ENCODE measurements at places on chromosomes 1 and 21.

DNA sequence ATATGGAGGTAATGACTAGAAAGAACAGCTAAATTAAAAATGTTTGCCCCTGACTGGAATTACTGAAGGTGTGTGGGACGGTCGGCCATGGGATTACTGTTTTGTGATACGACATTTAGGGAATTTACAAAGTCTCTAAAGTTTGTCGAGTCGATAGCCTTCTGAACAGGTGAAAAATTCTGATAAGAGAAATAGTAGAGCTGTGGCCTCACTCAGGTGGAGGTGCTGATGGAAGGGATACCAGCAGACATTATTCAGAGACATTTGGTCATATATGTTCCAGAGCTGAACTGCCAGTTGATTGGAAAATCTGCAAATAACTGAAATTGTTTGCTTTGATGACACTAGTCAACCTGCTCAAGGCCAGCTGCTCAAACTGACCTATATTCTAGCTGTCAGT lies 71.1 kb downstream of the ADCY10 start:
- no peak for DNase-seq

DNA sequence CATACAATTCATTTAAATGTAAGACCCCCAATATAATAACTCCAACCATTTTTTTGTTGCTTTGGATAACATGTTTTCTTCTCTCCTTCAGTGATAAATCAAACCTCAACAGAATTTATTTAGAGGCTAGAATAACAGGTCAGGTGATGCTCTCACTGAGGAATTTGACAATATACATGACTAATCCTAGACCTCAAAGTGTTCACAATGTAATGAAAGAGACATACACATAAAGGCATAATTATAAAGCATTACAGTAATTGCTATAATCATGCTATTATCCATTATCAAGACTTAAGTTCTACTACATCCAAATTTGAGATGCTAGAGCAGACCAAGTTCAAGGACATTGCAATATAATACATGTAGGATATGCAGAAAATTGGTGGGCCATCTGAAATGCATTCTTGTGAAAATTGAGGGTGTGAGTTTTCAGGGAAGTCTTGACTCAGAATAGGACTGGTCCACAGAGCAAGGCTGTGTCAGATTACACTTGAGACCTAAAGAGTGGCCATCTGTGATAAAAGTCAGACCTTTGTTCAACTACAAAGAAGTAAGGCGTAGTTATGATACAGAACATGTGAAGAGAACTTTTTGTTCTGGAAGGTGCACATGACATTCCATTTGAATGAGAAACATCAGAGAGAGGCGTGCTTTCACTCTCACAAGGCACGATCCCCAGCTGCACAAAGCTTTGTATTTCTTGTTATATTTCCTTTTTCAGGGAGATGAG lies 45.5 kb downstream of the UTP25 start:
- DNase-seq, result peak; percentile 98

- DNase-seq, result no peak
These were observed 55.2 kb upstream of the PALMD start for GRCh38 chr1:99590578-99591209.

DNA sequence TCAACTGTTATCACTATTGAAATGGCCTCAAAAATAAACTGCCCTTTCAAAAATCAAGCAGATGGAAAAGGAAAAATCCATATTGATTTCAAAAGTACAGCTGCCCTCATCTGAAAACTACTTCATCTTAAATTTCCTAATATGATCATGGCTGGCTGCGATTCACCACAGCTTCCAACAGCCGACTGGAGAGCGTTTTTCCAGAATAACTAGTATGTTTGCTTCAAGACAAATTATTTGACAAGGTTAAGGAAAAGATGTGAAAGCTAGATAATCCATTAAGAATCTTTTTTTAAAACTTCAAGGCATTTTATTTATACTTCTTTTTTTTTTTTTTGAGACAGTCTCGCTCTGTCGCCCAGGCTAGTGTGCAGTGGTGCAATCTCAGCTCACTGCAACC lies 4.1 kb upstream of the DEGS1 start:
- DNase-seq, result no peak

DNA sequence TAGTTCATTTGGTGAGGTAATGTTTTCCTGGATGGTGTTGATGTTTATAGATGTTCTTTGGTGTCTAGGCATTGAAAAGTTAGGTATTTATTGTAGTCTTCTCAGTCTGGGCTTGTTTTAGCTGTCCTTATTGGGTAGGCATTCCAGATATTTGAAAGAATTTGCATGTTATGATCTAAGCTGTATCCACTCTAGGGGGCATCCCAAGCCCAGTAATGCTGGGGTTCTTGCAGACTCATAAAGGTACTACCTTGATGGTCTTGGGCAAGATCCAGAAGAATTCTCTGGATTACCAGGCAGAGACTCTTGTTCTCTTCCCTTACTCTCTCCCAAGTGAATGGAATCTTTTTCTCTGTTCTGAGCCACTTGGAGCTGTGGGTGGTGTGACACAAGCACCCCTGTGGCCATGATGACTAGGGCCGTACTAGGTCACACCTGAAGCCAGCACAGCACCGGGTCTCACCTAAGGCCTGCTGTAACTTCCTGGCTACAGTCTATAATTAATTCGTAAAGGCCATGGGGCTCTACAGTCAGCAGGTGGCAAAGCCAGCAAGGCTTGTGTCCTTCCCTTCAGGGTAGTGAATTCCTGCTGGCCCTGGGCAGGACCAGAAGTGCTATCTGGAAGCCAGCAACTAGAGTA lies 74.8 kb upstream of the PDE4B start:
- DNase-seq, result no peak

GRCh38 chr1:90381598-90381997 lies 335.5 kb downstream of the BARHL2 start:
- no peak for DNase-seq

- DNase-seq, result peak; percentile 37
These were observed 7.8 kb downstream of the NUAK2 start for GRCh38 chr1:205313563-205314308.

DNA sequence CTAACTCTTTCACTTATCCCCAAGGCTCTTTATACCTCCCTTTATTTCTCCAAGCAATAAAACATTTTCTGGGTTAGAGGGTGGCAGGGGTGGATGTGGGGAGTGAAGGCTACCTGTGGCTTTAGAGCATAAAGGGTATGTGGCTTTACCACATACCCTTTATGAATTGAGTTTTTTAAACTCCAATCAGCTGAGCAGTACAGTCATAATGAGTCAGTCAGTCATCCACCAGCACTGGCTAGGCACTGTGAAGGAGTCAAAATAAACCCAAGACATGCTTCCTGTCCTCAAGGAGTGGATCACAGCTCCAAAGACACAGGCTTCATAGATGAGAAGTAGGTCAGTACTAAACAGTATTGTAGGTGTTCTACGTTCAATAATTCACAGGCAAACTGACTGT lies 2.6 kb upstream of the TDRD10 start:
- no peak for DNase-seq
